ENCODE measurements at places on chromosomes 6 and 20.

GRCh38 chr6:12767016-12767415, 50.4 kb downstream of the PHACTR1 start:
- no peaks in the 10 kb centered on the region for H3K4me1 ChIP-seq
- DNase-seq, result no peak
- no peaks in the 10 kb centered on the region for H3K36me3 ChIP-seq
- H3K27ac ChIP-seq, result no peak overlapping the region
- no peaks in the 10 kb centered on the region for H3K27me3 ChIP-seq

DNA sequence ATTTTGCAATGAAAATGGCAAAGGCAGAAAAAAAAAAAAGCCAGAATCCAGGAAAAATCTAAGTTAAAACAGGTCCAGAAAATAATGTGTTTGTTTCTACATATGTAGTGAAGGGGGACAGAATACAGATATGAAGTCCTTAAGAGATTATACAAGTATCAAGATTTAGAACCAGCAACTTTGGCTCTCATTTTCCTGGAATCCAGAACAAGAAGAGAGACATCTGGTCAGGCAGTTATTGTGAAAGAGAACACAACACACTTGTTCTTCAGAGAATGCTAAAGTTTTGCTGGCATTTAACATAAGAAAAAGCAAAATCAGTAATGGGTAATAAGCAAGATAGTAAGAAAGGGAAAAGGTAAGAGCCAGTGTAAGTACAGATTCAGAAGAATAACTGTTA, 21.1 kb downstream of the BAG2 start:
- no peaks in the 10 kb centered on the region for H3K27me3 ChIP-seq
- DNase-seq, result no peak
- H3K36me3 ChIP-seq, result no peaks in the 10 kb centered on the region
- H3K27ac ChIP-seq, result no peak overlapping the region

DNA sequence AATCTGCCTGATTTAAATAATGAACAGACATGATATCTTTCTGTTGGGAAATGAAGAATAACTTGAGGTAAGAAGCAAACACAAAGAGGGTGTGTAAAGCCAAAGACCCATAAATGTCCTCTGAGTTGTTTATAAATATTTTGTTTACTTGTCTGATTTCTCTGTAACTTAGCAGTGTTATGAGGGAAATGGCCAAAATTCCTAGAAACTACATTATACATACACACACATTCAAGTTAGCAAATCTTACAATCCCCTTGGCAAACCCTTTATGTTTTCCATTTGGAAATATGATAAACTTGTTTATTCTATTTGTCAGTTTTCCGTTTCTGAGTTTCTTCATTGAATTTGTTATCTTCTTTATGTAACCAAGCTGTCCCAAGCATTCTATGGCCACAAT, 81.4 kb upstream of the TCF21 start:
- H3K4me3 ChIP-seq, result no peak overlapping the region
- H3K4me1 ChIP-seq, result no peaks in the 10 kb centered on the region
- H3K27me3 ChIP-seq, result no peaks in the 10 kb centered on the region
- H3K36me3 ChIP-seq, result no peaks in the 10 kb centered on the region

GRCh38 chr6:163626073-163626867, 211.8 kb downstream of the QKI start:
- no peak overlapping the region for H3K4me3 ChIP-seq
- H3K27me3 ChIP-seq, result no peaks in the 10 kb centered on the region
- no peaks in the 10 kb centered on the region for H3K4me1 ChIP-seq
- H3K36me3 ChIP-seq, result no peaks in the 10 kb centered on the region

DNA sequence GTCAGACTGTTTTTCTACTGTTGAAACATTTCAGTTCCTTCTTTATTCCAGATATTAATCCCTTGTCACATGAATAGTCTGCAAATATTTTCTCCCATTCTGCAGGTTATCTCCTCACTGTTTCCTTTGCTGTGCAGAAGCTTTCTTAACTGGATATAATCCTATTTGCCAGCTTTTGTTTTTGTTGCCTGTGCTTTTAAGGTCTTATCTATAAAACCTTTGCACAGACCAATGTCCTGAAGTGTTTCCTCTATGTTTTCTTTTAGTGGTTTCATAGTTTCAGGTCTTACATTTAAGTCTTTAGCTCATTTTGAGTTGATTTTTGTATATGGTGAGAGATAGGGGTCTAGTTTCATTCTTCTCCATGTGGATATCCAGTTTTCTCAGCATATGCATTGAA, 19.2 kb downstream of the NCOA6 start:
- no peak overlapping the region for H3K4me3 ChIP-seq
- H3K27me3 ChIP-seq, result no peaks in the 10 kb centered on the region
- H3K4me1 ChIP-seq, result no peaks in the 10 kb centered on the region
- no peaks in the 10 kb centered on the region for H3K36me3 ChIP-seq
- no peak for DNase-seq

DNA sequence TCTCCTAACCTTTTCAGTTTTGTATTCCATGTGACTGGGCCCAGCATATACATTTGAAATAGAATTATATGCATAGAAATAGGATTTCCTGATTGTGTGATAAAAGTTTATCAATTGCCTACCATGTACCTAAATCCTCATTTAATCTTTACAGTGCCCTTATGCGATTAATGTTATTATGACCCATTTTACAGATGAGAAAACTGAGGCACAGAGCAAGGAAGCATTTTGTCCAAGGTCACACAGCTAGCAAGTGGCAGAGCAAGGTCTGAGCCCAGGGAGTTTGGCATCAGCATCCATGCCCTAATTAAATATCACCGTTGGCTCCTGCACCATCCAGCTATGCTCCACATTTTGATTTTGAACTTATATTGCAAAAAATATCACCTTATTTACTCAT, 28.2 kb upstream of the PAX1 start:
- no peak for DNase-seq
- H3K4me3 ChIP-seq, result no peak overlapping the region
- no peak overlapping the region for H3K27ac ChIP-seq
- no peaks in the 10 kb centered on the region for H3K36me3 ChIP-seq
- no peaks in the 10 kb centered on the region for H3K4me1 ChIP-seq
- no peaks in the 10 kb centered on the region for H3K27me3 ChIP-seq

DNA sequence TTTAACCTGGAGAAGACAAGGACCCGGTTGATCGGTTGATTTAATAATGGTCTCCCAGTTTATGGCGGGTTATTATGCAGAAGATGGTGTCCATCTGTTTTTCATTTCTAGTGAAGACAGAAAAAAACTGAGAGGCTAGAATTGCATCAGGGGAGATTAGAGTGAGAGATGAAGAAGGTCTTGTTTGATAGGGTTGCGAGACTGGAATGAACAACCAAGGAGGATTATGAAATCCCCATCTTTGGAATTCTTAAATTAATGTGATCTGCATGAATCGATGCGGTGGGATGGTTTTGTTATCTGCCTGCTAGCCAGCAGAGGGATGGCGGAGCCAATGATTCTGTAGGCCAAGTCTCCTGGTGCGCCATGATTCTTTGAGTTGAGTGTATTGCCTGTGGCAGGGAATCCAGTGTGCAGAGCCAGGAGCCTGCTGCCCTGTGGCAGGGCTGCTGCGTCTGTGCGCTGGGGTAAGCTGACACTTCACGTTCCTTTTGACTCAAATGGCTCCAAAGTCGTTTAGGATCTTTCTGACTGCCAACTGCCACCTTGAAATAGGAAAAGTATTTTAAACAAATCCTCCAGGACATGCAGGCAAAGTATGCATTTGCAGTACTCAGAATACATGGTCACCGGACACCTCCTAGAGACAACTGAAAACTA, 200.1 kb downstream of the CLIC5 start:
- no peaks in the 10 kb centered on the region for H3K36me3 ChIP-seq
- H3K4me1 ChIP-seq, result no peaks in the 10 kb centered on the region
- DNase-seq, result no peak
- H3K27ac ChIP-seq, result no peak overlapping the region
- H3K27me3 ChIP-seq, result no peaks in the 10 kb centered on the region
- H3K4me3 ChIP-seq, result no peak overlapping the region

GRCh38 chr6:20875369-20875963, 341.2 kb downstream of the CDKAL1 start:
- H3K27me3 ChIP-seq, result no peaks in the 10 kb centered on the region
- H3K4me3 ChIP-seq, result no peak overlapping the region
- no peaks in the 10 kb centered on the region for H3K36me3 ChIP-seq
- no peak overlapping the region for H3K27ac ChIP-seq
- H3K4me1 ChIP-seq, result no peaks in the 10 kb centered on the region
- DNase-seq, result no peak
